ENCODE measurements at places on chromosomes 12 and 14.

DNA sequence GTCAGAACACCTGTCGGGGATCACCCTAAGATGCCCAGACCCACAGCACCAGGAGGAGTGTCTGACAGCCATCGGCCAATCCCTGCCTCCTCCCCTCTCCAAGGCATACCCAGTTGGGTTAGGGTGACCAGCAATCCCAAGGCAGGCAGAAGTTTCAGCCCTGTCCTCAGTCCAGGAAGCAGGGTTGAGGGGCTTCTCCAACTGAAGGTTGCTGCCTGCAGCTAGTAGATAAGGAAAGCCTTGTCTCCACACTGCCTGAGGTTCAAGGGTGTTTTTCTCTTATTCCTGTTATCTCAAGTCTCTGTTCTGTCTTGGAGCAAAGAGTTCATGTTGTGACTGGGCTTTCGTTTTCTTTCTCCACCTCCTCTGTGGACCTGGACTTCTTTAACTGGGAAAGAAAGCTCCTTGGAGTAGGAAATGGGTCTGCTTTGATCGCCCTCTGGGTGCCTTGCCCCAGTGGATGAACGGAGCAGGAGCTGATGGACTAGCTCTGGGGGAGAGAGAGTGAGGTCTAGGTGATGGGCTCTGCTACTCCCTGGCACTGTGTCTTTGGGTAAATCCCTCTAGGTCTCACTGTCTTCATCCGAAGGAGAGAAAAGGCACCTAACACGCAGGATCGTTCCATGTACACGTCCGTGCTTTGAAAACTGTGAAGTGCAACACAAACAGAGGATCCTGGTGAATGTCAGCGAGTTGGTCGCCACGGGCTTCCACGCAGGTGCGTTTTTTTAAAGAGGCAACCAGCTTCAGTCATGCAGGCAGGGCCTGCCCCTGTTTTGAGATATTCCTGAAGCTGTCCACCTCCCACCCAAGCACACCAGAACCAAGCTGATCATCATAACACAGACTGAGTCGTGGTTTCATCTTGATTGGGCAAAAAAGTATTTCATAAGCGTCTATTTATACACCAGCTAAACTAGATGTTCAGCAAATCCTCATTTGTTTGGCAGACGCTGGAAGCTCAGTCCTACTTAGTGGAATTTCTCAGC is 52.5 kb upstream of the FOXN3 start:
- H3K4me1 ChIP-seq, result peaks cover 3% of the 10 kb centered on the region
- DNase-seq, result no peak
- no peak overlapping the region for H3K4me3 ChIP-seq
- H3K36me3 ChIP-seq, result peaks cover 21% of the 10 kb centered on the region

DNA sequence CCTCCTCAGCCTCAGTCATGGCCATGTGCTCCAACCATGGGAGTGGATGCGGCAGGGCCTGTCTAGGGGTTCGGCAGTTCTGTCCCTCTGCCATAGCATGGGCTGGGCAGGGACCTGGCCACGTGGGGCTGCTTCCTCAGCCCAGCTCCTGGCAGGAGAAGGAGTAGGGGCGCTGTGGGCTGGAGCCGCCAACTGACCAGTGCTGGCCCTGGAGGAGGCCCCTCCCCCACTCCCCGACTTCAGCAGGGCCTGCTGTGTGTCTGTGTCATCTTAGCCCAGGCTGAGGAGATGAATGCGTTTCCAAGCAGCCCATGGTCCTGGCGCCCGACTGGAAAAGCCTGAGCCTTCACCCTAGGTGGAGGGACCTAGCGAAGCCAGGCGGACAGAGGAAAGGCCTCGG is 2.7 kb upstream of the PACS2 start:
- H3K27ac ChIP-seq, result no peak overlapping the region
- peak; percentile 16 for DNase-seq
- no peaks in the 10 kb centered on the region for H3K36me3 ChIP-seq
- peaks cover 14% of the 10 kb centered on the region for H3K4me1 ChIP-seq
- no peak overlapping the region for H3K4me3 ChIP-seq
- H3K27me3 ChIP-seq, result no peaks in the 10 kb centered on the region

- H3K36me3 ChIP-seq, result no peaks in the 10 kb centered on the region
- H3K27ac ChIP-seq, result no peak overlapping the region
- H3K4me3 ChIP-seq, result no peak overlapping the region
- peaks cover 11% of the 10 kb centered on the region for H3K4me1 ChIP-seq
- no peaks in the 10 kb centered on the region for H3K27me3 ChIP-seq
These were observed 247.4 kb downstream of the EFCAB11 start for GRCh38 chr14:89707086-89707485.

- H3K27me3 ChIP-seq, result no peaks in the 10 kb centered on the region
- peak overlapping the region; percentile 97 for H3K27ac ChIP-seq
- H3K36me3 ChIP-seq, result no peaks in the 10 kb centered on the region
- peaks cover 95% of the 10 kb centered on the region for H3K4me1 ChIP-seq
- no peak overlapping the region for H3K4me3 ChIP-seq
These were observed 428.2 kb downstream of the RAD51B start for GRCh38 chr14:68247676-68248268.

DNA sequence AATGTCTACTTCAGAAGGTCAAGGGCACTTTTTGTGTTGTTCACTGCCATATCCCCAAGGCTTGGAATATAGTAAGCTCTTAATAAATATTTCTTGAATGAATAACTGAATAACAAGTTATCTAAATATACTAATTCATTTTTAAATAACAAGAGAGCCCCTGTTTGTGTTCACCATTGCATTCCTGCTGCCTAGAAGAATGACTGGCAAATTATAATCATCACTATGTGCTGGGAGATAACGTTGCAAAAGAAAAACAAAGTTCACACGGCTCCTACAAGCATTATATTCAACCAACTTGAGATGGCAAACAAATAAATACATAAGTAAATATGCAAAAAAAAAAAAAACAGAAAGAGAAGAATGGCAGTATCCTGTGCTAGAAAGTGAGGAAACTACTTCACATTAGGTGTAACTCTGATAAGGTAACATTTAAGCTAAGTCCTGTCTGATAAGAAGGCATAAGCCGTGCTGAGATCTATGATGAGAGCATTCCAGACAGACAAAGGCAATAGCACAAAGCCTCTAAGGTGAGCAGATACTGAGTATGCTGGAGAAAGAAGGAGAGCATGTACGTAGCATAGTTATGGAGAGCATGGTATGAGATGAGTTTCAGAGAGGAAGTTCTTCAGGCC is 9.2 kb upstream of the TSPAN8 start:
- H3K27me3 ChIP-seq, result peaks cover 1% of the 10 kb centered on the region
- no peak overlapping the region for H3K4me3 ChIP-seq
- peaks cover 1% of the 10 kb centered on the region for H3K36me3 ChIP-seq
- H3K27ac ChIP-seq, result no peak overlapping the region

- no peak overlapping the region for H3K27ac ChIP-seq
- no peaks in the 10 kb centered on the region for H3K36me3 ChIP-seq
- H3K4me3 ChIP-seq, result no peak overlapping the region
- no peak for DNase-seq
- peaks cover 4% of the 10 kb centered on the region for H3K4me1 ChIP-seq
These were observed 114.5 kb upstream of the G2E3 start for GRCh38 chr14:30444451-30444850.

- H3K36me3 ChIP-seq, result peaks cover 12% of the 10 kb centered on the region
- H3K27ac ChIP-seq, result no peak overlapping the region
- no peaks in the 10 kb centered on the region for H3K27me3 ChIP-seq
These were observed 23.1 kb downstream of the TMED10 start for GRCh38 chr14:75153295-75153694.

DNA sequence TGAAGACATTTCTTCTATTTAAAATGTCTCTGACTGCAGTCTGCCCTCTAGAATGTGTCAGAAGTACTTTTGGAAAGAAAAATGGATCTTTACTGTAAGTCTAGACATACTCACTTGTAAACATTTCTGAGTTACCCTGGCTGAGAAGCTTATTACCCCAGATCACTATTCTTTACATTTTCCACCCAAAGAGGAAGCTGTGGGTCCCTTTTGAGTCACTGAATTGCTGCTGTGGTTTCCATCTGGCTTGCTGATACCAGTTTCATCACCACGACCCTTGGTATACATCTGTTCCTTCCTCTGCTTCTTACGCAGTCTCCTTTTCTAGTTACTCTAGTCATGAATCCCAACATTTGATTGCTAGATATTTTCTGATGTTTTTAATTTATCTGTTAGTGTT is 20.2 kb upstream of the CLEC4D start:
- H3K4me3 ChIP-seq, result no peak overlapping the region
- H3K4me1 ChIP-seq, result no peaks in the 10 kb centered on the region
- no peaks in the 10 kb centered on the region for H3K27me3 ChIP-seq
- no peak for DNase-seq
- no peak overlapping the region for H3K27ac ChIP-seq

GRCh38 chr14:91412939-91413338 is 4.7 kb downstream of the CCDC88C start:
- peaks cover 23% of the 10 kb centered on the region for H3K27me3 ChIP-seq
- H3K4me1 ChIP-seq, result peaks cover 43% of the 10 kb centered on the region
- H3K36me3 ChIP-seq, result no peaks in the 10 kb centered on the region
- no peak overlapping the region for H3K27ac ChIP-seq
- no peak overlapping the region for H3K4me3 ChIP-seq

DNA sequence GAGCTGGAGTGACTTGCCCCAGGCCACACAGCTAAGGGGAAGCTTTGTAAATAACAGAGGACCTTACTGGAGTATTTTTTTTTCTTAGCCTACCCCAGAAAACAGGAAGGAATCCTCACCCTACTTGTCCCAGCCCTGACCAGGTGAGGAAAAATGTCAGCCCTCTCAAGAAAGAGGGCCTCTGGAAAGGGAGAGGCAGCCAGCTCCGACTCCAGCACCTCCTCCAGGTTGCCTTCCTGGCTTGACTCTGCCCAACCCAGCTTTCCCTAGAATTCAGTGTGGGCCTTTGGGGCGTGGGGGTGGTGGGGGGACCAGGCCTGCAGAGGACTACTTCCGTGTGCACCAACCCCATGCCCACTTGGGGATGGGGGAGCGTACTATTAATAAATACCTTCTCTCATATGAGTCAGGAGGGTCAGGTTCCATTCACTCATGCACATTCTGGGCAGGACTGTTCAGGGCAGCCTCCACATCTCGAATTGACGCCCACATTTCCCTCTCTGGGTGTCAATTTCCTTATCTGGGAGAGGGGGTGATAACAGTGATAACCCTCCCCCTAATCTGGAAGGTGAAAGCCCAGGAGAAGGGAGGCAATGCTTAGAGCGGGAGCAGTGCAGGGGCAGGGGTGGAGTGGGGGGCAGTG is 5.2 kb downstream of the RHOF start:
- no peaks in the 10 kb centered on the region for H3K27me3 ChIP-seq
- peaks cover 11% of the 10 kb centered on the region for H3K4me1 ChIP-seq
- no peaks in the 10 kb centered on the region for H3K36me3 ChIP-seq
- H3K4me3 ChIP-seq, result no peak overlapping the region

DNA sequence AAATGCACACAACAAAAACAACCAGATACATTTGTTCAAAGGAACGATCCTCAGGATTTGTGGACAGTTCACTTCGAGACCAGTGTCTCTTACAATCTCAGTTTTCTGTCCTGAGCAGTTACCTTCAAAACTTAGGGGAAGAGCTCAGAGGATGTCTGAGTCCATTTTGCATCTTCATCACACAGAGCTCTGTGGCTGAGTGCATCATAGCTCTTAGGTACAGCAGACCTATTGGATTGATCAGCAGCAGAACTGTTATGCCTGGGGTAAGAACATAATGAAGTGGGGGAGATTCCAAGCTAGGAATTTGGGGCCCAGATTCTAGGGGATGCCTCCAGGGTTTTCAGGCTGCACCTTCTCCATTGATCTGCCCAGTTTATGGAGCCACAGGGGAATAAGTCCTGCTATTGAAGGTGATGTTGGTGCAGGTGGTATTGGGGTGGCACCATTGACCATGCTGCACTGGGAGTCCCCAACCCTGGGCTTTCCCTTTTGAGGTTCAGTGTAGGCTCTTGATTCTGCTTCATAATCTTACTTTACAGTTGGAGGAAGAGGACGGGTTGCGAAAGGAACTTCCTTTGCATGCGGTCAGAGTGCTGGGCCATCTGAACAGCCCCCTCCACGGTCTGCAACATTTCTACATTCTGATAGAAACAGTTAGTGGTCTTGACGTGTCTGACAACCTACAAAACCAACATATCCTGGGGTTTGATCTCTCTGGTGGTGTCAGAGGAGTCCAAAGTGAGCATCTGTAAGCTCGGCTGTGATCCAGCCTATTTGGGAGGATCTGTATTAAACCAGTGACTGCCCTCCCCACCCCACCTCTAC is 112.8 kb downstream of the CHST11 start:
- H3K4me3 ChIP-seq, result no peak overlapping the region
- no peaks in the 10 kb centered on the region for H3K4me1 ChIP-seq
- DNase-seq, result no peak
- peaks cover 7% of the 10 kb centered on the region for H3K36me3 ChIP-seq
- no peaks in the 10 kb centered on the region for H3K27me3 ChIP-seq
- no peak overlapping the region for H3K27ac ChIP-seq

DNA sequence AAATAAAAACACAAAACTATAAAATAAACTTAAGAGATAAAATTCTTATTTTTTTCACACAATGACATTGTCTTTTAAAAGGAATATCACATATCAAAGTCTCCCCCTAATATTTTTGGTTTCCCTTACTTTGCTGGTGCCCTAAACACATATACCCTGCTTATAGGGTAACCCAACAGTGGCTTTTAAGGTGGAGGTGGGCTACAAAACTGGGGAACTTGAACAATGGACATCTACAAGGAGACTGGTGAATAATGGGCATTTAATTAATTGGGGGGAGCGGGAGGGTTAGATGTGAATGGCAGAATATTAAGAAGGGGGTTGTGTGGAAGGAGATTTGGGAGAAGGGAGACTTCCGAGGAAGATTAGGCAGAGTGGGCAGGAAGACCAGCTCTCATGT is 9.6 kb downstream of the B4GALNT1 start:
- no peak overlapping the region for H3K27ac ChIP-seq
- H3K4me1 ChIP-seq, result peaks cover 14% of the 10 kb centered on the region
- no peak overlapping the region for H3K4me3 ChIP-seq
- H3K27me3 ChIP-seq, result peaks cover 100% of the 10 kb centered on the region

DNA sequence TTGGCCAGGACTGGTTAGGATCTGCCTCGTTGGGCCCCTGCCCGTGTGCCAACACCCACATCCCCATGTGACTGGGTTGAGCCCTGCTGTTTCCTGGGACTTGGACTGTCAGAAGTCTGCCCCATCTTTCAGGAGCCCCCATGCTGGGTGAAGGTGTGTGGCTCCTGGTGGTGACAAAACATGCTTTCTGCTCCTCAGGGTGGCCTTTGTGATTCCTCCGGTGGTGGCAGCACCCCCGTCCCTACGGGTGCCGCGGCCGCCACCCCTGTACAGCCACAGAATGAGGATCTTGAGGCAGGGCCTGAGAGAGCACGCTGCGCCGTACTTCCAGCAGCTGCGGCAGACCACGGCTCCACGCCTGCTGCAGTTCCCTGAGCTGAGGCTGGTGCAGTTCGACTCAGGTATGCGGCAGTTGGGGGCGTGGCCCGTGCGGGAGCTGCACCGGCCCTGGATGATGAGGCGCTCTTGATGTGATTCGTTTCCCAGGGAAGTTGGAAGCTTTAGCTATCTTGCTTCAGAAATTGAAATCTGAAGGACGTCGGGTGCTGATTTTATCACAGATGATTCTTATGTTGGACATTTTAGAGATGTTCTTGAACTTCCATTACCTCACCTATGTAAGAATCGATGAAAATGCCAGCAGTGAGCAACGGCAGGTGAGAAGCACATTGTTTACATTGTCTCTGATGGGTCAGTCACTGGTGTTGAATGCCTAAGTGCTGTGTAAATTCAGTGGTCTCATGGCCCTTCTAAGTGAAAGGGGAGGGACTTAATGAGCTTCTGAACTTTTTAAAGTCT is 80.0 kb downstream of the EP400 start:
- peaks cover 44% of the 10 kb centered on the region for H3K36me3 ChIP-seq
- no peaks in the 10 kb centered on the region for H3K4me1 ChIP-seq
- H3K4me3 ChIP-seq, result no peak overlapping the region
- no peak for DNase-seq
- H3K27me3 ChIP-seq, result no peaks in the 10 kb centered on the region

GRCh38 chr12:50151047-50151687 is 16.0 kb downstream of the CERS5 start:
- no peak overlapping the region for H3K4me3 ChIP-seq
- no peaks in the 10 kb centered on the region for H3K36me3 ChIP-seq
- DNase-seq, result no peak

All from mesothelial cell of epicardium (in vitro differentiated cells).